ENCODE measurements at places on chromosomes 6 and 20.

GRCh38 chr20:35660122-35660937 is 4.4 kb downstream of the CPNE1 start:
- no peak for DNase-seq

DNA sequence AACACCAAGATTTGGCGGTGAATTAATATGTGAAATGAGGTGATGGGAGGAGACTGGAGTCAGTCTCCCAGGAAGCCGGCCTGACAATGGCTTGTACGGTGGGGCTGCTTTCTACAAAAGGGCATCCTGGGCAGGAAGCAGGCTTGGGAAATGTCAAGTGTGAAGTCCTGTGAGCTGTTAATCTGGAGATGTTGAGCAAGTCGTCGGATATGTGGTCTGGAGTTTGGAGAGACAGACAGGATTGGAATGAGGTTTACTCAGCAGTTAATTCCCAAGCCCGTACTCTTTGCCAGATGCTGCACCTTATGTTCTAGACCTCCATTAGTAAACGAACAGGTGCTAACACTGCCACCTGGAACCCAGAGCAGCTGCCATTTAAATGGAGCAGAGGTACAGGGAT is 107.7 kb upstream of the FOXC1 start:
- no peak for DNase-seq

DNA sequence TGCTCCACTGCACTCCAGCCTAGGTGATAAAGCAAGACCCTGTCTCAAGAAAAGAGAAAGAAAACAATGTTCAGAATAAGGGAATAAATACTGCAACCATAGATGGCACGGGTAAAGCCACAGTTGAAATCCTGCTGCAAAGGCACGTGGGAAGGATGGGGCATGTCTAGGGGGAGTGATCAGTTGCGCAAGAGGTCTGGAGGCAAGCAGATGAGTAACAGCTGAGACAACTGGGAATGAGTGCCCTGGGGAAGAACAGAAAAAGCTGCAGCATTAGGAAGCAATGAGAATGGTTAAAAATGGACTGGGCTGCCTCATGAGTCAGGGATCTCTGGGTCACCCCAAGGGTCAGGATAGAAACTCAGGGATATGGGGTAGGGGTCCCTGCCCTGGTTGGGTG is 96.3 kb downstream of the GMPR start:
- no peak for DNase-seq

- DNase-seq, result no peak
Observed at GRCh38 chr6:149385998-149386646, 13.9 kb upstream of the SUMO4 start.

DNA sequence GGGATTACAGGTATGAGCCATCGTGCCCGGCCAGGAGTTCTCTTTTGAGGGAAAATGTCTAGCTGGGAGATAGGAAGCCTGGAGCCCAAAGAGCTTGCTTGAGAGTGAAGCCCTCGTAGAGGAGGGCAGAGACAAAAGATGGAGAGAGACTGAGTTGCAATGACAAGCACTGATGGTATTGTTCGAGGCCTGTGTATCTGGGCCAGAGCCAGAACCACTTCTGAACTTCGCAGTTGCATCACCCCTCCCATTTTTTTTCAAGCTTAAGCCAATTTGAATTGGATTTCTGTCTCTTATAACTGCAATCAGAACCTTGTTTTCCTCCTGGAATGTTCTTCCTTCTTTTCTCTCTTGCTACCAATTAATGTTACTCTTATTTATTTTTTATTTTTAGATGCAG is 83.1 kb downstream of the KCNB1 start:
- no peak for DNase-seq

- DNase-seq, result no peak
Observed at GRCh38 chr20:46826343-46826984, 68.2 kb upstream of the EYA2 start.

DNA sequence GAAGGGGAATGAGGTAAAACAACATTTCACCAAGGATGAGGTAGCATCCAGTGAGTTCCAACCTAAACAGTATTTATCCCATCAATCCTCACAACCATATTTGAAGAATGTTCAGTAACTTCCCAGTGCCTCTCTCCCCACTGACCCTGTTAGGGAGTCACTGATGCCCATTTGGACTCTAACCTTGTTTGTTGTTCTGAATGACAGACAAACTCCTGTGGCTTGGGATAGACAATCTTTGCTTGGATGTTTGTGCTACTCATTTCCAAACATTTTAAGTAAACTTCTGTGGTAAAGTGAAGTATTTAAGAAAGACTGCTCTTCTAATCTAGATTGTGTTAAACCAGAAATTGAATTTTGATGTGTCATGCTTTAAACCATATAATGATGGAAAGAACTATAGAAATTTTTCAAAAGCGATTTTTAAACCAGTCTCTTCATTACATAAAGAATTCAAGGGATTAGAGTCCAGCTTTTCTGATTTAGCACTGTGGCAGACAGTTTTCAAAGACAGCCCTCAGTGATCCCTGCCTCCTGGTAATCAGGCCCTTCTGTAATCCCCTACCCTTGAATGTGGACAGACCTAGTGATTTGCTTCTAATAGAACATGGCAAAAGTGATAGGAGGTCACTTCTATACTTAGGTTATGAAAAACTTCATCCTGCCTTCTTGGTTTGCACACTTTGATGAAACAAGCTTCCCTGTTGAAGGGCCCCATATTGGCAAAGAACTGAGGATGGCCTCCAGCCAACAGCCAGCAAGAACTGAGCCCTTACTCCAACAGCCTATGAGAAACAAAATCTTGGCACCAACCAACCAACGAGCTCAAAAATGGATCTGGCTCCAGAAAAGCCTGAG is 191.6 kb downstream of the DST start:
- no peak for DNase-seq

DNA sequence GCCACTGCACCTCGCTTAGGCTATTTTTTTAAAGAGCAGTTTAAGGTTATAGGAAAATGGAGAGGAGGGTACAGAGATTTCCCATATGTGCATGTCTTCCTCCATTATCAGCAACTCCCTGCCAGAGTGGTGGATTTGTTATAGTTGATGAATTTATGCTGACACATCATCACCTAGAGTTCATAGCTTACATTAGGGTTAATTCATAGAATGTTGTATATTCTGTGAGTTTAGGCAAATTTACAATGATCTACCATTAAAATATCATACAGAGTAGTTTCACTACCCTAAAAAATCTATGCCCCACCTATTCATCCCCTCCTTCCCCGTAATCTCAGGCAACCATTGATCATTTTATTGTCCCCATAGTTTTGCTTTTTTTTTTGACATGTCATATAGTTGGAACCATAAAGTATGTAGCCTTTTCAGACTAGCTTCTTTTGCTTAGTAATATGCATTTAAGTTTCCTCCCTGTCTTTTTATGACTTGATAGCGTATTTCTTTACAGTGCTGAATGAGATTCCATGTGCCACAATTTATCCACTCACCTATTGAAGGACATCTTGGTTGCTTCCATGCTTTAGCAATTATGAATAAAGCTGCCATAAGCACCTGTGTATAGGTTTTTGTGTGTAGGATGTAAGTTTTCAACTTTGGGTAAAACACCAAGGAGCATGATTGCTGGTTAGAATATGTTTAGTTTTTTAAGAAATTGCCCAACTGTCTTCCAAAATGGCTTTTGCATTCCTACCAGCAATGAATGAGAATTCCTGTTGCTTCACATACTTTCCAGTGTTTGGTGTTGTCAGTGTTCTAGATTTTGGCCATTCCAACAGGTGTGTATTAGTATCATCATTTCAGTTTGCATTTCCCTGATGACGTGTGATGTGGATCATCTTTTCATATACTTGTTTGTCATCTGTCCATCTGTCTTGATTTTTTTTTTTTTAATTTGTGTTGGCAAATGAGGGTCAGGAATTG is 60.2 kb downstream of the NCOA3 start:
- no peak for DNase-seq

DNA sequence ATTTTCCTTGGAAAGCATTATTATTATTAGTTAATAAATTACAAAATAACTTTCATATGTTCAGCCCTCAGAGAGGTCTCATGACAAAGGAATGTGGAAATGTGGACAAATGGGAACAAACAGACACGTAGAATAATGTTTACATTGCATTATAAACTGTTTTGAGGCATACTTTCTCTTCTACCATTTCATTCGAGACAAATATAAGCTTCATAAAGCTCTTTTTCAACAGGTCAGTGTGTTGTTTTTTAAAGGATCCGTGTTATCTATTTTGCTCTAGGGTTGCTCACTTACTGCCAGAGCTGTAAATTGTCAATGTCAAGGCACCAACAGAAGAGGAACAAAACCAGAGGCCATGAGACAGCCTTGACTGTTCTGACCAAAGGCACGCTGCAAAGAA is 256.8 kb downstream of the PHACTR1 start:
- DNase-seq, result no peak

- DNase-seq, result no peak
Observed at GRCh38 chr20:50675671-50676376, 15.5 kb downstream of the RIPOR3 start.

DNA sequence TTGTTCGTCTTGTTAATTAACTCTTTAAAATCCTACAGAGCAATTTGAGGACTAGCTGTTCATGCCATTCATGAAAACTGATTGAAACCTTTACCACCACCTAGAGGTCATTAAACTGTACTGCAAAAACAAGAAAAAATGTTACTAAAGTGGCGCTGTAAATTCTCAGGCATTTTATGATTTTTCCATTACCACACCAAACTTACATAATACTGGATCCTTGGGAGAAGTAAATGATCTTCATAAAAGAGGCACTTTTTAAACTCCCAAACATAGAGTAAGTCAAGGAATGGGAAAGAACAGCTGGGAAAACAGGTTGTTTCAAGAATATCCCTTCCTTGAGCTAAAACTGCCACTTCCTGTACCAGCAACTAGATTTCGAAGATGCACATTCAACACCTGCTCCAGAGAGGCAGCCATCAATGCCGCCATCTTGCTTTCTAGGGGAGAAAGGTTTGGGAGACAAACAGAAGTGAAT is 54.3 kb downstream of the MYLIP start:
- DNase-seq, result no peak

- no peak for DNase-seq
Observed at GRCh38 chr6:9523462-9523861, 891.4 kb downstream of the TFAP2A start.

DNA sequence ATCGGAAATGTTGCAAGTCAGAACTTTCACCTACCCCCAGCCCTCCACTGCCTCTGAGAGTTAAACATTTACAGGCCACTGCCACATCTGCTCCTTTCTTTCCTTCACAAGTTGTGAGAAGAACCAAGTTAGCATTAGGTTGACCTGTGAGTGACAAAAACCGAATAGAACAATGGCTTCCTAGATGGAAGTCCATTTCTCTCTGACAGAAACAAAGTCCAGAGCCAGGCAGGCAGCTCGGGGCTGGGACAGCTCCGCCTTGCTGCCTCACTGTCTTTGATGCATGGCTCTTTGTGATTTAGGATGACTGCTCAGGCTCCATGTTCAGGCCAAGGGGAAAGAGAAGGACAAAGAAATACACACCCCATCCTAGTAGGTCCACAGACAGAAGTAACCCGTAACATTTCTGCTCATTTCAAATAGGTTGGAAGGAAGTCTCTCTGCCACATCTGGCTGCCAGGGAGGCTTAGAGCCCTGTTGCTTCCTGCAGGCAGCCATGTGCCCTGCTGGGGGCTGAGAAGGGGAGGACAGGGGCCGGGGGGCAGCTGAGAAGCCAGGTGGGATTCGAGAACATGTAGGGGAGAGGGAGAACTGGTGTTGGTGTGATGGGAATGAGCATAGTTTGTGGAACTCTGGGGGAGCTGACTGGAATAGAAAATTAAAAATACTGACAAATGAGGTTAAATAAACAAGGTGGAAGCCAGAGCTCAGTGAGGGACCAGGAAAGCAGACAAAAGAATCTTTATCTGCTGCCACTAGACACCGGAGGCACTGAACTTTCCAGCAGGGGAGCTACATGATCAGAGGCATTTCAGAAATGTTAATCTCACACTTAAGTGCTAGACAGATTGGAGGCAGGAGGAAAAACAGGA is 19.5 kb upstream of the IER3 start:
- DNase-seq, result no peak

DNA sequence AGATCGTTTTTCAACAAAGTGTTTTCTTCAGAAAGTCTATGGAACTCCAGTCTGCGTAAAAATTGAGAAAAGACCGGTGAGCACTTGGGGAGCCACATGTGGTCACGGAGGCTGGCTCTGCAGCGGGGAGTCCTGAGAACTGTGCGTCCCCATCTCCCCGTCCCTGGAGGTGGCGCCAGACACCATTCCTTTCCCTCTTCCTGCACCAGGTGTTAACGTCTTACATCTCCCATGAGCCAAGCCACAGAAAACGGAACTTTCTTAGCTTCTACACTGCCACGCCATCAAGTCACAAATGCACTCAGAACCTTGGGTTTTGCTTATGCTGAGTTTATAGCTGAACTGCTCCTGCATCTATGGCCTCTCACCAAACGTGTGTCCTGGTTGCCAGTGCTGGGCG is 62.6 kb downstream of the GINS1 start:
- DNase-seq, result no peak

GRCh38 chr6:7180751-7181150 is 73.0 kb downstream of the RREB1 start:
- no peak for DNase-seq

- DNase-seq, result no peak
Observed at GRCh38 chr6:21846541-21847451, 253.2 kb downstream of the SOX4 start.

- no peak for DNase-seq
Observed at GRCh38 chr6:5950361-5950785, 56.4 kb downstream of the NRN1 start.

DNA sequence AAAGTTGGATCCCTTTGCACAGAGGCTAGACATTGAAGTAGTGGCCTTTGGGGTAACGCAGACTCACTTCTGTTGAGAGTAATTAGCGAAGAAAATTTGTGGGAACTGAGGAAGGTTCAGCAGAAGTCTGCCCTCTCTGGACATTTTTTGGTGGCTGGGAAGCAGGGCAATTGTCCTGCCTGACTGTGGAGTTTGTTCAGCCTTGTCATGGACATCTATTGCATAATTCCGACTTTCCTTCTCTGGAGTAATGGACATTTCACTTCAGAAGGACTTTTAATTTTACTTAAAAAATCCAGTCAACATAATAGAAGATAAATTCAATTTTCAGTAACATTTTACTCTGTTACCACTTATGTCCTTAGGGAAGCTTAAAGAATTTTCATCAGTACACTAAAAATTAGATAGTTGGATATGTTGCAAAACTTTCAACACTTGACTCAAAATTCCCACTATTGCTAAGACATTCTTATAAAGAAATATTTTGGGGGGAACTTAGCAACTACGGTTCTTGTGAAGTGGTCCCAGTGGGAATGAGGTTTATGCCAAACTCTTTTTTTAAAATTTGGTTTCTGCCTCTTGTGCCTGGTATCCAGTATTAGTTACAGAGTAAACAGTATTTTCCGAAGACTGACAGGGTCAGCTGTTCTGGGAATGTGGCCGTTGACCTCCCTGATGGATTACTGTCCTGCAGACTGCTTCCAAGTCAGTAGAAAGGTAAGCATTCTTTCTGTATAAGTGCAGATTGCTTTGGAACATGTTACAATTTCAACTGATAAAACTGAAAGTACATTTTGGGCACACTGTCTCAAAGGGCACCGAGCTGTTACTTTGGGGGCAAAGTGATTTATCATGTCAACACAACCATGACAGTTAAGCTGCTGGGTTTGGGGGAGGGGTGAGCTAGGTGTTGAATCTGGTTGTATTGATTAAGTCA is 100.6 kb upstream of the MLIP start:
- no peak for DNase-seq

All from right renal pelvis (tissue), 4 donors.